HCT116 (cell line): ENCODE measurements at places on chromosomes 16 and 17. TPM values are rescaled to one million over a fixed set of nuclear protein-coding genes. Genes with fewer than 3 reads are reported as not detected.

Gene NLRC3
- 0.15 TPM for total RNA-seq

Gene GPRC5B
- total RNA-seq = 7.2 TPM

Gene CD300H
- not detected for total RNA-seq

Gene PRSS8
- 42.6 TPM for total RNA-seq

Gene KCNJ2
- total RNA-seq = not detected

Gene TUBG2
- total RNA-seq = 20.9 TPM

Gene CYB5D1
- 21.5 TPM for total RNA-seq

Gene SSTR5
- total RNA-seq = 7.2 TPM

Gene TEX19
- 2.1 TPM for total RNA-seq

Gene MOSMO
- 27.6 TPM for total RNA-seq

Gene ANKRD40CL
- total RNA-seq = 0.57 TPM

Gene TMEM235
- not detected for total RNA-seq

Gene GAST
- not detected for total RNA-seq

Gene NPW
- 226 TPM for total RNA-seq

Gene GID4
- 10.8 TPM for total RNA-seq

Gene SMTNL2
- total RNA-seq = 2.3 TPM

Gene DNAI2
- total RNA-seq = not detected

Gene EVPLL
- not detected for total RNA-seq

Gene NPTX1
- total RNA-seq = 0.15 TPM

Gene TMEM106A
- total RNA-seq = 3.5 TPM

Gene NPIPA5
- total RNA-seq = 9.3 TPM

Gene ACSM3
- total RNA-seq = 15.0 TPM

Gene CIBAR2
- total RNA-seq = 0.27 TPM

Gene KRT32
- total RNA-seq = 0.42 TPM

Gene CCDC92B
- 0.17 TPM for total RNA-seq

Gene SHISA6
- total RNA-seq = not detected

Gene CLTC
- 351 TPM for total RNA-seq

Gene MYO15A
- 2.8 TPM for total RNA-seq

Gene CFDP1
- 45.3 TPM for total RNA-seq

Gene SEPTIN1
- total RNA-seq = 3.4 TPM

Gene CX3CL1
- 0.15 TPM for total RNA-seq
